ENCODE measurements at places on chromosomes 5 and 9.

GRCh38 chr5:159783726-159784247 lies 132.5 kb upstream of the ADRA1B start:
- DNase-seq: no peak

DNA sequence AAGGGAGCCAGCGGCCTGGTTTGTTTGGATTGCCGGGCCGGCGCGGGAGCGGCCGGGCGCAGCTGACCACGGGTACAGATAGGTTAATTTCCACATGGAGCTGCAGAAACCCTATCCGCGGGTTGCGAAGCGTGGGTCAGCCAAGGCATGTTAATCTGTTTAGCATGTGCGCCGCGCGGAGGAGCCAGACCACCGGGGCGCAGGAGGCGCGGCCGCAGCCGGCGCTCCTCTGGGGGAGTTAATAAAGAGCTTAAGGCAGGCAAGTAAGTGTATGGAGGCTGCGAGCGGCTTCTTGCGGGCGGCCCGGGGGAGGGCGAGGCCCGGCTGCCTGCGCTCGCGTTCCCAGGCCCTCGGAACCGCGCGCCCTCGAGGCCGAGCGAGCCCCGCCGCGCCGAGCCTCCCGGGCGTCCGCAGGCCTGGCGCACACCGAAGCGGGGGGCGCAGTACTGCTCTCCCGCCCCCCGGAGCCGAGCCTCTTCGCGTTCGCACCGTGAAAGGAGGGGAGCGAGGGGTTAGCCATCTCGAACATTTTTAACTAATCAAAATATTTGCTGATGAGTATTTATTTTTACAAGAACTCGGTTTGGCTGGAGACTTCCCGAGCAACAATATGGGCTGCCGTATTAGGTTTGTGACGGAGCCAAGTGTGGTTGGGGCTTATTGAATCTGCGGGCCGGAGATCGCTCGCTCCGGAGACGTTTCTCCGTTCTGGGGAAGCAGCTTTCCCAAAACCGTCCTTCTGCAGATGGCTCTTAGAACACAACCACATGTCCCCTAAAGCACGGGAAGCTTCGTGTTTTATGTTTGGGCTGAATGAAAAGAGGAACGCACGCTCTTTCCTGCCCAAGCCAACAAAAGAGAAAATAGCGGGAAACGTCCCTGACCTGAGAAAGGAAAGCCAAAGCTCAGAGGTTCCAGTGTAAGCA lies 28.8 kb downstream of the FOXD1 start:
- DNase-seq: no peak

DNA sequence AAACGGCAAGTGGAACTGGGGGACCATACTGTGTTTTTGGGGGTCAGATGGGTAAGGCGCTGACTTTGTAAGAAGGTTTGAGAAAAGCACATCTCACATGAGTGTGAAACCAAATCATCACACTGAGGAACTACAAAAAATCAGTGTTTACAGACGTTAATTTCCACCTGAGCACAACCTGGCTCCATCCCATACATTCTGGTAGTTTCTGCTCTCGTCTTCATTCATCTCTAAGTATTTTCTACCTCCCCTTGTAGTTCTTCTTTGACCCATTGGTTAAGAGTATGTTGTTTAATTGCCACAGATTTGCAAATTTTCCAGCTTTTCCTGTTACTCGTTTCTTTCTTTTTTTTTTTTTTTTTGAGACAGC lies 8.9 kb upstream of the DPP7 start:
- no peak for DNase-seq

DNA sequence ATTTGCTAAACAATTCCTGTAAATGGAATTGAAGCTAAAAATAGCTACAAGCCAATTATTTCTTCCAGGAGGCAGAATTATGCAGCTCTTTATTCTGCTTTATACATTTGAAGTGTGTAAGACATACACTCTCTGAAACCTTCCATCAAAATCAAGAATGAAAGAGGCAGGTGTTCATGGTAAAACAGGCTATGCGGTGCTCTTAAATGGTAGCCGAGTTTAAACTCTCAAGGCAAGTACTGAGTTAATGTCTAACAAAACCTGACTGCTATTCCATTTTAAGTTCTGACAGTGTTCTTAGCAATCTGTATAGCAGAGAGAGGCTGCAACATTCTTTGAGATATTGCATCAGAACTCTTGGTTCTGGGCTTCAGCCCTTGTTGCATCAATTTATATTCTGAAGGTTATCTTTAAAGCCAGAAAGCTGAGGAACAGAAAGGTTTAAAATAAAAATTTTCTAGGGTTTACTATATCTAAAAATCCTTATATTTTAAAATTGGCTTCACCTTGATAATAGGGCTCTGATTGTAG lies 248.3 kb upstream of the CCNG1 start:
- DNase-seq: no peak

- DNase-seq: no peak
Observed at GRCh38 chr9:94675008-94675881, 35.9 kb upstream of the FBP1 start.

DNA sequence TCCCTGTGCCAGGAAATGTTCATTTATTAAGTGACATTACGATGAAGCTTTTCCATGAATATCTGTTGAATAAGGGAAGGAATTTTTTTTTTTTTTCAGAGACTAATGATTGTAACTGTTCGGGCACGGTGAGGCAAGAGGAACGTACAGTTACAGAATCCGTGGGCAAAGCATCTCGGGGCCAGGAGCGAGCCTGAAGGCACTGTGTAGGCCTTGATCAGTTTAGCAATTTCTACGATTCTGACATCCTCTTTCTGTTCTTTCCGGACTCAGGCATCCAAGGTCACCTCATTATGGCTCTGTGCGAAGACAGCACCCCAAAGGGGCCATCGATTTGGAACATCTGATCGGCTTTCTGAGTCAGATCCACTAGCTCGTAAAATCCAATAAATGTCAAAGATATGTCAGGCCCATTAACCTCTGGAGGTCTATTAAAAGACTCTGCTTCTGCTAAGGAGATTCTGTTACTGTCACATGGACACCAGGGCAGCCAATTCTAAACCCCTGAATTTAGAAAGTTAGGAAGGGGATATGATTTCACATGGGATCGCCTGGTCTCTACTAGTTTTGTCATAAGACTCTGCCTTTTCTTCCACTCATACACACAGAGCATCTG lies 41.4 kb upstream of the BOD1 start:
- DNase-seq: no peak

DNA sequence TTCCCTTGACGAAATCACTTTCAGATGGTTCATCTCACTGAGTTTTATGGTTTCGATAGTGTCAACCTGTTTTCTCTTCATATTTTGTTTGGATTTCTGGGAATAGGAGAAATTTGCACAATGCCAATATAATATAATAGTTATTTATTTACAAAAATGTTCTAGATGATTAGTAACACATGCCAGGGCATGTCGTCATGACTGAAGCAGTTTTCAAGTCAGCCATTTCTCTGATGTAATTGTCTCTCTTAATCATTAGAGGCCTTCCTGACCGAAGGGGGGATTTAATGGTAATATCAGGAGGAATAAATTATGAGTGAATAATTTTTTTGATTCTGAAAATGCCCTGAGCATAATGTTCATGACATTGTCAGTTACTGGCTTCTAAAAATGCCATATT lies 246.5 kb upstream of the ATP10B start:
- no peak for DNase-seq

- no peak for DNase-seq
Observed at GRCh38 chr9:19516348-19516747, 107.5 kb downstream of the ACER2 start.

GRCh38 chr9:34338665-34339385 lies 9.5 kb downstream of the NUDT2 start:
- DNase-seq: peak; percentile 30

DNA sequence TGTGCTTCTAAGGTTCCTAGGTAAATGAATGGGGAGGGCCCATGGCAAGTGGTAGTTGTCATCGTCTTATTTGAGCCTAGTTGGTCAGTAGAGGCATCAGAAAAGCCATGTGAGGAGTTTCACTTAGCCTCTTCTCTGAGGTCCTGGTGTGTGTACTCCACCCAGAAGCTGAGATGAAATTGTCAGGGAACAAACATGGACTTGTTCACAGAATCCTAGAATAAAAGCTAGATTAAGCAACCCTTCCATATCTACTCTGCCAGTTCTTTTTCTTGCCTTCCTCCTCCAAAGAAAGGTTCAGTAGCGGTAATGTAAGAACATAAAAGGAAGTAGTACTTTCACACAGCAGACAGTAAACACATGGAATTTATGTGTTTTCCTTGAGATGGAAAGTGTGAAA lies 70.4 kb downstream of the ARHGAP26 start:
- no peak for DNase-seq

DNA sequence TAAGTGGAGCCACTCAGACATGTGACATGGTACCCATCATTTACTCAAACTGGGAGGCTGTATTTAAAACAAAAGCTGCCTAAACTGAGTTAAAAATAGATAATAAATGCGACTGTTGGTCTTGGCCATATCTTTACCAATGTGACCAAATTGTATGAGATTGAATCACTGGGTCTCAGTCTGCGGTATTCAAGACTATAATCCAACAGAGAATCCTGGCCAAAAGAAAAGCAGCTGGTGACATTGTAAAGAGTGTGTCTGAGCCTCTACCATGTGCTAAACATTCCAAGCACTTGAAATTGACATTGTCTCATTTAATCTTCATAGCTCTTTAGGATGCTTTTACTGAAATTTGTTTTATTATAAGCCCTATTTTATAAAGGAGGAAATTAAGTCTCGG lies 282.6 kb downstream of the ZNF608 start:
- DNase-seq: no peak

- DNase-seq: no peak
Observed at GRCh38 chr5:91645347-91645746, 262.2 kb upstream of the ARRDC3 start.

- no peak for DNase-seq
Observed at GRCh38 chr5:106374956-106375355, 1295.8 kb downstream of the EFNA5 start.

DNA sequence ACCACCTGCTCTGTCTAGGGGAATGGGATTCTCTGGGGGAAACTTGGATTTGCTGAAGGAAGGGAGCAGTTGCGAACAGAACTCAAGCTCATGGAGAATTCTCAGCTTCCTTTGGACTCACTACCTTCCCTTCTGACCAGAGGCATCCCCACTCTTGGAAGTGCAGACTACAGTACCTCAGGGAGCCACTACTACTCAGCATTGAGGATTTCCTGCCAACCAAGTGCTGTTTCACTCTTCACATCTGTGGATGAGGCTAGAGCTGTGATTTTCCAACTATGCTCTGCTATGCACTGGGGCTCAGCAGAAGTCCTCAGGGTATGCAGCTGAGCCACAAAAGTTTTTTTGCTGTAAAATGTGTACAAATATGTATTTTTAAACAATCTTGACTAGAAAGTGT lies 43.9 kb downstream of the MACROH2A1 start:
- DNase-seq: no peak

DNA sequence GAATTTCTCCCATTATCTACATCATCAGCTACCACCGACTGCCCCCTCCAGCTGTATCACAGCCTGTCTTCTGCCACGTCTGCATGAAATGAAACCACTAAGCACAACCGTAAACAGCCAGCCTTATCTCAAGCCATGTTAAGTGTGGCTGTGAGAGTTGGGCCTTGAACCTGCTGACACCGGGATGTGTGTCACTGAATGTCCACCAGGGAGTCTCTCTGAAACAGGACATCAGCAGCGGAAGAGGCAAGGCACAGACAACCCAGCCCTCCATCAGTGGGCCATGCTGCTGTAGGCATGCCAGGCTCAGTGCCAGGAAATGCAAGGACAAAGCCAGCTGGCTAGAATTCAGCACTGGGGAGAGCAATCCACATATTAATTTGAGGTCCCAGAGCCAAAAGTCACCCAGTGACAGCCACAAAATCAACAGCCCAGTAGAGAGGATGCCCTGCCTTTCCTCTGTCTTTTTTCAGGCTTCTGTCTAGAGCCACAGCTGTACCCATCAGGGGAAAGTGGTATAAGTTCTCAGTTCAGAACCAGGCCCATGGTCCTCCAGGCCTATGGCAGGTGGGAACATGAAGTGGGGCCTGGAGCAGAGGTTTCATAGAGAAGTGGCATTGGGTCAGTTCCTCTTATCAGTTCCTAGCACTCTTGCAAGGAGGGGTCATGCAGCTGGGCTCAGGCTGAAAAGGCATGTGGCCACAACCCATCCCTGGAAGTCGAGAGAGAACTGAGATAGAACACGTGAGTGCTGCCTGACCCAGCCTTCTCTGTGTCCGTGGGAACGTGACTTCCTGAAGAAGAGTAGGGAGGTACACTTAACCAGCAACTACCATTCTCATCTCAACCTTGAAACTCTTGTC lies 199.4 kb downstream of the ESM1 start:
- no peak for DNase-seq

DNA sequence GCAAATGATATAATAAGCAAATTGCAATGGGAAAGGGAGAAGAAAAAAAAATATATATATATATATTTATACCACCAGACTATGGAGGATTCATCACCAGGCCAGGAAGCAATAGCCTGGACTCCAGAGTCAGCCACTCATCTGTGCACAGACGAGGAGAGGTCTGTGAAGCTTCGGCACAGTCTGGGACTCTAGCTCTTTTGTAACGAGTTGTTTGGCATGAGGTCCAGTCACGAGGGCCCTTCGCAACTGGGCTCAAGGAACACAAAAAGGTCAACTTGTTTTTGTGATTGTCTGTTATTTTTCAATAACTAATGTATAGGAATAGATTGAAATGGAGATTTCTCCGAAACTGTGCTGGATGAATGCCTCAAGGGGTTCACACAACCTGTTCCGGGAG lies 14.7 kb upstream of the FGF1 start:
- no peak for DNase-seq

DNA sequence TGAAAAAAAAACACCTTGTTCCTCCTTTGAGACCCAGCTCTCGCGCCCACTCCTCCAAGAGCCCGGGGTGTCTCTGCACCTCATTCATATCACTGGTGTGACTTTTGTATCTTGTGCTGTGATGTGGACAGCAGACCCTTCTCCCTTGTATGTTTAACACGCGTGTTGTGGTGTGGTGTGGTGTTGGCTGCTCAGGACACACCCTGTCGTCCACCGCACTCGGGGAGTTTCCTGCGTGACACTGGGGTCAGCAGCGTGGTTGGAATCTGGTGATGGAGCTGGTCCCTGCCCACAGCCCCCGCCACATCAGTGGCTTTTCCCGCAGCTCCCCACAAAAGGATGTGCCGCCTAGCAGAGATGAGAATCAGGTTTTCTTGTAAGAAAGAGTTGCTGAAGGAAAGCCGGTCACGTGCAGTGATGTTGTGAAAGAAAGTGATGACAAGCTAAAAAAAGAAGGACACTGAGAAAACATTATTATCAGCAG lies 61.5 kb downstream of the TENT4A start:
- DNase-seq: no peak

GRCh38 chr9:22160221-22160620 lies 151.1 kb upstream of the CDKN2B start:
- DNase-seq: no peak

GRCh38 chr9:19161257-19162025 lies 34.1 kb upstream of the PLIN2 start:
- peak; percentile 49 for DNase-seq

GRCh38 chr9:134413890-134414623 lies 87.8 kb downstream of the RXRA start:
- DNase-seq: no peak

DNA sequence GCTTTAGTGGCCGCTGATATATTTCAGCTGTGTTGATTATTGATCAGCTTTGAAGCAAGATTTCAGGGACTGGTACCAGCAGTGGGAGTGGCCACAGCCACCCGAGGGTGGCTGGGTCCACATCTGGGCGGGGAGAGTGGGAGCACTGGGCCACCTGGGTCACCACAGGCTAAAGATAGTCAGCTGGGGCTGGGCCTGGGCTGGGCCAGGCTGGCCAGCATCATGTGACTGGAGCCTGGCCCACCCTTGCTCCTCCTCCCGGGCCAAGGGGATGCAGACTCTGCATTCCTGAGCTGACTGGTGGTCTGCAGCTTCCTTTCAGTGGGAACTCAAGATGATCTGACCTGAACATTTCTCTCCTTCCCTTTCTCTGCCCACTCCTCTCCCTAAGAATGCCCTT lies 27.1 kb downstream of the LARP1 start:
- no peak for DNase-seq

All from Karpas-422 (cell line).